HFFc6 (cell line): ENCODE measurements at places on chromosomes 2 and 18. TPM values are rescaled to one million over a fixed set of nuclear protein-coding genes. Genes with fewer than 3 reads are reported as not detected.

The ATOH8 gene
- 34.4 to 52.3 TPM (median 40.8 TPM) in 3 replicates for total RNA-seq

The ATP6V1B1 gene
- total RNA-seq = 0.32 to 0.57 TPM (median 0.50 TPM) in 3 replicates

- DNase-seq = no peak
Observed at GRCh38 chr18:9619990-9620389, 5.6 kb upstream of the PPP4R1 start.

GRCh38 chr2:16238786-16239185 is 298.4 kb downstream of the MYCN start:
- DNase-seq = no peak

DNA sequence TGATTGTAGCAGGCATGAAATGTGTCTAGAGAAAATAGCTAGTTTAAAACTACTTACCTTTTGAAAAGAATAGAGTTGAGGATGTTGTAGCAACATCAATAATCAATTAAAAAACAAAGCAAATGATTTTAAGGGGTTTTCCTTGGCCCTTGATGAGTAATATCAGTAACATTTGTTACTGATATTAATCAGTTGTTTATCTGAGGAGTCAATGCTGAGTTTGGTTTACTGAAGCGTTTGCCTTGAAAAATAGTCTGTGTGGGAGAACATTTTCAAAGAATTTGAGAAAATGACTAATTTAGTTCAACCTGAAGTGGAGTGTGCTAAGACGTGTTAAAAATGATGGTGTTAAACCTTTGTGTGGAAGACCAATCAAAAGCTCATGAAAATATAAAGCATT is 9.3 kb downstream of the PTH2R start:
- no peak for DNase-seq

The CYBRD1 gene
- total RNA-seq = 116 to 137 TPM (median 118 TPM) in 3 replicates

DNA sequence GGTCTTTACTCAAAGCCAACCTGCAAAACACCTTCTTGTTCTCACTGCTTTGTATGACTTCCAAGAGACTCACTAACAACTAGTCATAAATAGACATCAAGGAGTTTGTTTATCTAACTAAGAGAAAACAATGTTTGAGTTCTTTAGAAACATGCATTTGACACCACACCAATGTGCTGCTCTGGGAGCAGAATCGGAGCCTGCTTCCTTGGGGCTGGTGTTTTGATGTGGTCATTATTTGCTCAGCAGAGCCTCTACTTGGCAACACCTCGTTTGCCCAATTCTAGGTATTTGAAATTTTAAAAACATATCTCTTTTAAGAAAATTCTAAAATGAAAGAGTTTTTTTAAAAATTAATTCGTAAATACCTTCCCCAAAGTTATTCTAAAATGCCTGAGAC is 167.5 kb downstream of the BCL2 start:
- DNase-seq = no peak

The CFAP65 gene
- total RNA-seq = not detected in 3 replicates

The PROKR1 gene
- total RNA-seq = not detected in 3 replicates

- DNase-seq = no peak
Observed at GRCh38 chr2:152344579-152345195, 9.7 kb downstream of the FMNL2 start.

GRCh38 chr2:236472720-236473495 is 96.7 kb upstream of the ACKR3 start:
- no peak for DNase-seq

The LDLRAD4 gene
- total RNA-seq = not detected in 3 replicates
